Activated CD4-positive, alpha-beta T cell treated with anti-CD3 and anti-CD28 coated beads, Interleukin-2, amount 50 U/mL, for 4 hours (primary cell): ENCODE measurements at places on chromosomes 2 and 18.

- DNase-seq = no peak
Observed at GRCh38 chr2:70897977-70898226, 37.8 kb upstream of the ATP6V1B1 start.

DNA sequence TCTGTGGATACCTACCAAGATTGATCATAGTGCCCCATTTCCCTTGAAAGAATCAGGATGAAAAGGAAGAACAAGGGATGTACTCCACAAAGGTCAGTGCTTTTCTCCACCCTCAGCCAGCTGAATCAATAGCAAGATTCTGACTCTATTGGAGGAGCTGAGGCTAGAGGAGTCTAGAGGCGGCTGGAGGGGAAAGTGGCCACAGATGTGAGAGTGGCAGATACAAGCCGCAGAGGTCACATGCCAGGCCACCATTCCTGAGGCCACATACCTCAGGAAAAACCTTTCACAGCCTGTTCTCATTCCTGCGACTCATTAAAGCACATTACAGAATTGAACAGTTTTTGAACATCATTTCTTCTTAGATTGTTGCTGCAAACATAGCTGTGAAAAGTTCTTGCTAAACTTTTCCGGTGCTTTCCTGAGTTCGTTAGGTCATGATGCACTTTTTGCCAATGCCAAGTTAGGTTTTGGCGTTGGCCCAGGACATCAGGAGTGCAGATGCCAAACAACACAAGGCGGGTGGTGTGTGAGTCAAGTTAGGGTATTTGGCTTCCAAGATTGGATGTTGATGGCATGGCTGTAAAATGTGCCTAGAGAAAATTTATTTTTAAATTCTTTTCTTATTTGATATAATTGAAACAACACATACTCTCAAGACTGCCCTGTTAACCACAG is 160.7 kb upstream of the SP5 start:
- no peak for DNase-seq

GRCh38 chr2:75459565-75460310 is 101.0 kb downstream of the EVA1A start:
- no peak for DNase-seq

GRCh38 chr2:200814276-200814815 is 2.6 kb downstream of the BZW1 start:
- no peak for DNase-seq

DNA sequence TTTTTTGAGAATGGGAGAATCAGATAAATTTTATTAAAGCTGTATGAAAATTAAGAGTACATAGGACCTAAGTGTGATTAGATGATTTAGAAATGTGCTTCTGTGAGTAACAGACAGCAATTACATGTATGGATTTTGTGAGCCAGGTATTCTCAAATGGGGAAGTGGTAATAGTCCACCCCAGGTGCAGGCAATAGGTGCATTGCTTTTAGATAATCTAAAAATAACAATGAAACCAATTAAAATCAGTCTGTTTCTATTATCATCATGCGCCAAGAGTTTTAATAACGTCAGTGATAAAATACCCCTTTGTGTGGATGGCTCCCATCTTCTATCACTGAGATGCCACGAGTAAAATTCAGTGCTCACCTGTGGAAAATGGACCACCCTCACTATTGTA is 265.3 kb downstream of the RNF144A start:
- DNase-seq = no peak

GRCh38 chr18:60684843-60685513 is 312.4 kb upstream of the MC4R start:
- DNase-seq = no peak

DNA sequence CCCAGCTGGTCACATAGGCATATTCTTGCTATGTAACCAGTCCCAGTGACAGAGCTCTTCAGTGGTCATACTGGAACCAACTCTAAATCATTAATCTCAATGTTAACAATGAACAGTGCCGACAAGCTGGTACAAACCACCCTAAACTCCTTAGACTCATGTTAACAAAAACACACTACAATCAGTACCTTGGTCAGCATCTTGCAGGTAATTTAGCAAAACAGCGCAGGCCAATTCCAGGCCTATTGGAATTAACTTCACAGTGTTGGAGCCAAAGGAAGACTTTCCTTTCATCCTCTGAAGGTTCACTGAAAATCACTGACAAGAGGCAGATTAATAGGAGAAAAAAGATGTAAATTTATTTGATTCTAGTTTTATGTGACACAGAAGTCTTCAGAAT is 396.4 kb downstream of the PIK3C3 start:
- no peak for DNase-seq

GRCh38 chr2:5020116-5020875 is 671.9 kb upstream of the SOX11 start:
- DNase-seq = no peak

GRCh38 chr2:107025869-107026380 is 140.0 kb upstream of the ST6GAL2 start:
- DNase-seq = no peak

DNA sequence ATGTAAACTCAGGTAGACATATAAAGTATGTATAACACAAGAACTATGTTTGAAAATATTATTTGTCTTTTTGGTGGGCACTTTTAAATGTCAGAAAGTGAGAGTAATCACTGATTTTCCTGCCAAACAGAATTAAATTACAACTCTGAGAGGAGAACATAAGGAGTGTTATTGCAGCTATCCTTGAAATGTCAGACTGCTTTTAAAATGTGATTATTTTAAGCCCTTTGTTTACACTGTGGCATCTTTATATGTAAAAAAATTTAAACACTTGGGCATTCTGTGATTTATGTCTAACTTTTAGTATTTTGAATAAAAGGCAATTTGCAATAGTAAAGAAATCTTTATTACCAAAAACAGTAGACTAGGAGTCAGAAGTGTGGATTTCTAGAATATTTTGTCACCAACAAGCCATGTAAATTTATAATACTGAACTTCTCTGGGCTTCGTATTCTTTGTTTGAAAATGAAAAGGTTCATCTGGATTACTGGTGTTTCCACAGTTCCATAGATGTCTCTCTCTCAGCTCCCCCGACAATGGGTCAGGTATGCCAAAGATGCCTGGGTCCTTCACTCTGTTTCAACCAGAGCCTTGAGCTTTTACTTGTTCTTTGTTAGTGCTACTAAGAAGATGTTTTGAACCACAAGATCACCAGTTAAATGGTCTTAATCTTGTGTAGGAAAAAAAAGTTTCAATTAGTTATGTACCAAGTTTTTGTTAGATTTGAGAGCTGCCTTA is 38.8 kb downstream of the GULP1 start:
- DNase-seq = no peak

- no peak for DNase-seq
Observed at GRCh38 chr2:220374282-220374681, 746.9 kb downstream of the SLC4A3 start.

GRCh38 chr18:54284981-54285785 is 15.9 kb downstream of the POLI start:
- DNase-seq = peak; percentile 37

DNA sequence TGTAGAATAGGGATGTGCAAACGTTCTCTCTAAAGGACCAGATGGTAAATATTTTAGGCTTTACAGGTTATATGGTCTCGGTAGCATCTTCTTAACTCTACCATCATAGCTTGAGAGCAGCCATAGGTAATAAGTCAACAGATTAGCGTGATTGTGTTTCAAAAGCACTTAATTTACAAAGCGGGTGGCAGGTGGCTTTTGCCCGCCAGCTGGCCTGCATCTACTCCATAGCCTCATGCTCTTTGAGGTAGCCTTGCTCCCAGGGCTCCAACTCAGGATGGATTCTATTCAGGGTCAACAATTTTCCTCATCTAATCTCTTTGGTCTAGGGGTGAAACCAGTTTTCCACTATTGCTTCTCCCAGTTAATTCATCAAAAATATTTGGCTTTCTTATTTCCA is 5.0 kb upstream of the ATP9B start:
- DNase-seq = no peak

- DNase-seq = no peak
Observed at GRCh38 chr2:119849838-119850565, 90.3 kb downstream of the PTPN4 start.
